ENCODE measurements at places on chromosomes 13 and 19.

GRCh38 chr13:60756306-60756705, 359.3 kb downstream of the TDRD3 start:
- DNase-seq = no peak

DNA sequence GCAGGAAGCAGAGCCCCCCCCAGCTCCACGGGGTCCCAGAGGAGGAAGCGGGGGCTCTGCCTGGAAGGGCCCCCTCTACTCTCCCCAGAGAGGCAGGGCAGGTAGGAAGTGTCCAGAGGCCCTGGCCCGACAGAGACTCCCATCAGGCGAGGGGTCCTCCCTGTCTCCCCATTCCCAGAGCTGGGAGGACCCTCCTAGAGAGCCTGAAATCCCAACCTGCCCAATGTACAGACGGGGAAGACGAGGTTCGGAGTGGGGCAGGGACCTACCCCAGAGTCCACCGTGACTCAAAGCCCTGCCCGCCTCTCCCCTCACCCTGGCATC, 1.1 kb downstream of the TLE2 start:
- DNase-seq = no peak

GRCh38 chr13:31538067-31539042, 201.0 kb upstream of the RXFP2 start:
- no peak for DNase-seq

- no peak for DNase-seq
Measured at GRCh38 chr13:86087244-86087643, 288.0 kb upstream of the SLITRK6 start.

DNA sequence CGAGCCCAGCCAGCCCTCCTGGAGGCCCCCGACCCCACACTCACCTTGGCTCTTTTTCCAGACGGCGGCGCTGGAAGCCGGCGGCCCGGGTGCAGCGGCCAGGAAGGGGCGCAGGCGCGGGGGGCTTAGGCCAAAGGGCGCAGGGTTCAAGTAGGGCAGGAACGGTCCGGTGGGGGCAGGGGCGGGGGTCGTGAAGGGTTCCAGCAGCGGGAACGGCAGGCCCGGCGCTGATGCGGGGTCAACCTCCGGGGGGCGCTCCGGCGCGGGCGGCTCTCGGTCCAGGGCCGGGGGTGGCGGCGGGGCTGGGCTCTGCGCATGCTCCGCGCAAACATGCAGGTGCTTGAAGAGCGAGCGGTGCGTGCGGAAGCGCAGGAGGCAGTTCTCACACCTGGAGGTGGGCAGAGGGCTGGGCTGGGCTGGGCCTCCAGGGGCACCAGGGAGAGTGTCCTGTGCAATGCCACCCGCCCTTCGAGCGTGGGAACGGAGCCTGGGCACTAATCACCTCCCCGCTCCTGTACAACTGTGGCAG, 2.3 kb downstream of the ZNF414 start:
- no peak for DNase-seq

DNA sequence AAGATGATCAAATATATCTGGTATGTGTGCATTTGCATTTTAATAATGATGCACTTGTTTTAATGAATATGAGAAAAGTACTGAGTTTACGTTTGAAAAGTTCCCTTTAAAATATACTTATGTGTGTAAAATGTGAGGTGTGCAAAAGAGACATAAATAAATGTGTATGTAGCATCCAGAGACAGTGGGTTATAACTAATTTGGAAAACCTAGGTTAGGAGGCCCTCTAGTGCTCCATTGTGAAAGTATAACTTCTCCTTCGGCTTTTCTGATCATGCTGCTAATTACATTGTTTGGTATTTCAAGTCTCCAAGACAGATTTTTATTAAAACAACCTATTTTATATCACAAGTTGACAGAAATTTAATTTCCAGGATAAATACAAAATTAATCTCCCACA, 30.1 kb downstream of the SCEL start:
- DNase-seq = no peak

DNA sequence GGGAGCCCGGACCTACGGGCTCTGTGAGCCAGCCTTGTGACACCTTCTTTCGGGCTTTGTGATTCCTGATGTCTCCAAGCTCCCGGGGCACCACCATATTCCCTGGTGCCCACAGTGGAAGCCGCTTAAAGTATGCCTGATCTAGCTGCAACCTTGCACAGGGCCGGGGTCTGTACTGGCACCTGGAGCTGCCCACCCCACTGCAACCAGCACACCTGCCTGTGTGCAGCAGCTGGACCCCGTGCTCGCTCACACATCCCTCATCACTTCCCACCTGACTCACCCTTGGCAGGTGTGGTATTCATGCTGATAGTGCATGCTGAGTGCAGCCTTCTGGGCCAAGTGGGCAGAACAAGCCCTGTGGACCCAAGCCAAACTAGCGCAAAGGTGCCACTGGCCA, 1981.1 kb upstream of the PCDH20 start:
- DNase-seq = no peak
